ENCODE measurements at places on chromosomes 7 and 10.

DNA sequence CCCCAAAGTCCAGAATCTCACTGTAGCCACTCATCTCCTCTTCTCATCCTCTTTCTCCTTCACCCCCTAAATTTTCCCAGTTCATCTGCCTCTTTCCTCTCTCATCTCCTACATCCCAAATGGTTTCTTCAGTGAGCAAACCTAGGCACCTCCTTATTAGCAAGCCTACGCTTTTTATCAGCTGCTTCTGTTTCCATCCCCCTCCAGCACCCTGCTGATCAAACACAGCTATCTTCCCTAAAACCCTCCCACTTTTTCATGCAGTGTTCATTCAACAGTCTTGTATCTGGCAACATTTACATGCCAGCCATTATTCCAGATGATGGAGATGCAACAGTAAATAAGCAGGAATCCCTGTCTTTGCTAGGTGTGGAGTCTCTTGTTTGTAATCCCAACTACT, 3.3 kb upstream of the ABRAXAS2 start:
- DNase-seq = no peak

DNA sequence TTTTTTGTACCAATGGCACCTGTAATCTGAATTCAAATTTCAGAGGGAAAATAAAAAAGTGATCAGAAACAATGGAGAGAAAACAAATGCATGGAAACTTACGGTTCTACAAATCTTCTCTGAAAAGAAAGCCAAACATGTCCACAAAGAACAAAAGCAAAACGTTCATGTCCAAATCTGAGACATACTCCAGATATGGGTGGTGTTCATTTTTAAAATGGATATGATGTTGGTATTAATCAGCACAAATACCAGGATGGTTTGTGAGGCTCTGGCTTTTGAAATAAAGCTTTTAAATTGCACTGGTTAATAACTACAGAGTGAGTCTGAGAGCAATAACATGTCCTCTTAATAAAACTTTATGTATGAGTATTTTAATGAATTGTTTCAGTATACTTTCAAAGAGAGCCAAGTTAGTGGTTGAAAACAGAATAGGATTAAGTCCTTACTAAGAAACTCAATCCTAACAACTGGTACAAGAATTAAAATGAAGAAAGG, 366.4 kb downstream of the INHBA start:
- DNase-seq = no peak

DNA sequence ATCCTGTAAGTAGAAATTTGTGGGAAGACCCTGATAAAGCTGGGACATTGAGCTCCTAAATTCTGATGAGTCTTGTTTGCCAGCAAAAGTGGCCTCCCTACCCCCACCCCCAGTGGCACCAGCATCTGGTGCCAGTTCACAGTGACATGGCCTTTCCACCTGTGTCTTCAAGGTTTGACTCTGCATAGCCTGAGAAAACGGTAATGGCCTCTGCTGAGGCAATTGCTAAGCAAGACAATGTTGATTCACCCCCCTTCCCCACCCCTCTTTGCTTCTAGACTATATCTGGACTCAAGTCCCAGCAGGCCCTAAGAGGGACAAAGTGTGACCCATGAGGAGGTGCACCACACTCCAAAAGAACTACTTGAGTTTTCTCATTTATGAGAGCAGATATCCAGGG, 48.0 kb upstream of the PIK3CG start:
- DNase-seq = no peak

DNA sequence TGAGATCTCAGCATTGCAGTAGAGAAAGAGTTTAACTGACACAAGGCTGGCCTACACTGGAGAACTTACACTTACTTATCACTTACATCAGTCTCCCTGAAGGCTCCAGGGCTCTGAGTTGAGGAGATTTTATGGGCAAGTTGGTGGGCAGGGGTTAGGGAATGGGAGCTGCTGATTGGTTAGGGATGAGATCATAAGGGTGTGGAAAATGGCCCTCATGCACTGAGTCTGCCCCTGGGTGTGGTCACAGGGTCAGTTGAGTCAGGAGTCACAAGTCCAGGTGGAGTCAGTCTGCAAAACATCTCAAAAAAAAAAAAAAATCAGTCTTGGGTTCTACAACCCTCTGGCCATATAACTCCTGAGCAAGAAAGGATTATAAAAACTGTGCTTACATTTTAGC, 60.5 kb downstream of the PPP1R17 start:
- DNase-seq = no peak

DNA sequence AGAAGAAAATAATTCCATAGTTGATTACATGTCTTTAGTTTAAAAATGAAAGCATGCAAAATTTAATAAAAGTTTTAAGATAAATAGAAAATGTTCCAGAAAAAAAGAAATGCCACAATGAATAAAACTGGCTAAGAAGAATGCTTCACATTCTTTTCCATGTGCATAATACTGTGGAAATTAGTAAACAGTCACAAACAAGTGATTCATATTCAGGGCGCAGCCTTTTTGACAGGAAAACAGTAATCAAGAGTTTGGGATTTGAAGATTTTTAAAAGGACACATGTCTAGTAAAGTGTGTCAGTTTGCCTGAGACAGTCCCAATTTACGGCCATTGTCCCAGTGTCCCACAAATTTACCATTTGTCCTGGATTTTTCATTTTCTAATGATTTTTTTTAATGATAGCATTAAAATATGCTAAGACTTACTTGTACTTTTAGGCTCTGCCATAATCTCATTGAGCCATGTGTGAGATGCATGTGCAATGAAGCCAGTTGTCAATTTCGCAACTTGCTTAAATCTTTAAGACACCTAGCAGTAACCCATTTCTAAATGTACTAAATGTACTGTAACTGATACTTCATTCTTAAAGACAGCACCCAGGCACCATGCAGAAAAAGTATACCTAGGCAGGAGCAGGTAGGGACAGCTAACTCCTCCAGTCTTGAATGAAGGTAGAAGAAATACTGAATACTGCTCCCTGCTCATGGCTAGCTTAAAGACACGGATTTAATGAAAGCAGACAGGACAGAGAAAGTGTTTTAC, 46.9 kb downstream of the ZNF438 start:
- DNase-seq = peak; percentile 71

GRCh38 chr10:63246356-63246755, 113.2 kb downstream of the NRBF2 start:
- DNase-seq = no peak

GRCh38 chr7:123929655-123930054, 4.6 kb downstream of the SPAM1 start:
- no peak for DNase-seq

GRCh38 chr10:132308587-132309470, 1.1 kb upstream of the STK32C start:
- DNase-seq = no peak

DNA sequence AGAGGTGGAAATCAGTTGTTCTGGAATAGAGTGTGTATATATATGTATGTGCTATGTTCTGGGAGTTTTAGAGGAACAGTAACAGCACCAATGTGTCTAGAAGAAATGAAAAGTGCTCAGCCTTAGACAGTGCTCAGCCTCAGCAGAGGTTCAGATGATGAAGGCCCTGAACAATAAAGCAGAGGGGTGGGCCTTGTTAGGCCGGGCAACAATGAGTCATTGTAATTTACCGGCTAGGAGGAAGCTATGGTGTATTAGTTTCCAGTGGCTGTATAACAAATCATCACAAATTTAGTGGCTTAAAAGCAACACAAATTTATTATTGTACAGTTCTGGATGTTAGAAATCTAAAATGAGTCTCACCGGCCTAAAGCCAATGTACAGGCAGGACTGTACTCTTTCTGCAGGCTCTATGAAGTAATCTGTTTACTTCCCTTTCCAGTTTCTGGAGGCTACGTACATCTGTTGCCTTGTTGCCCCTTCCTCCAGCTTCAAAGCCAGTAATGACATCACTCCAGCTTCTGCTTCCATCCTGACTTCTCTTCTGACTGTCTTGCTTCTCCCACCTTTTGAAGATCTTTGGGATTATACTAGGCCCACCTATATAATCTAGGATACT, 84.6 kb downstream of the CH25H start:
- DNase-seq = peak; percentile 36

DNA sequence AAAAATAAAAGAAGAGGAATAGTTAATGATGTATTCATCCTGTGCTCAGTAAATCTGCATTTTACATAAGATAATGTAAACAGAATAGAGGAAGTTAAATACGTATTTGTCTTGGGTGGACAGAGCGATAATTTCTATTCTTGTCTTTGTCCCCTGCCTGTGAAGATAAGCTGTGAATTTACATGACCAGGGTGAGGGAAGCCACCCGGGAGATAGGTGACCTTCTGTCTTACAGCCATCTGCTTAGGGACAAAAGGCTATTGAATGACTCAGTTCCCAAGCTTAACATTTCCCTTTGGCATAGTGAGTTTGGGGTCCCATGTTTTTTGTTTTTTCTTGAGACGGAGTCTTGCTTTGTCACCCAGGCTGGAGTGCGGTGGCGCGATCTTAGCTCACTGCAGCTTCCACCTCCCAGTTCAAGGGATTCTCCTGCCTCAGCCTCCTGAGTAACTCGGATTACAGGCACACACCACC, 88.7 kb upstream of the KCTD7 start:
- DNase-seq = no peak
